ENCODE measurements at places on chromosomes 7 and 10.

- no peaks in the 10 kb centered on the region for H3K36me3 ChIP-seq
- H3K4me1 ChIP-seq, result peaks cover 4% of the 10 kb centered on the region
- H3K27ac ChIP-seq, result no peak overlapping the region
These were observed 36.7 kb downstream of the GNA12 start for GRCh38 chr7:2807460-2807844.

GRCh38 chr10:70942125-70942524 is 53.8 kb upstream of the PCBD1 start:
- no peak overlapping the region for H3K4me3 ChIP-seq
- DNase-seq, result no peak
- no peak overlapping the region for H3K27ac ChIP-seq
- H3K36me3 ChIP-seq, result no peaks in the 10 kb centered on the region
- no peaks in the 10 kb centered on the region for H3K27me3 ChIP-seq

- no peak for DNase-seq
- H3K4me3 ChIP-seq, result no peak overlapping the region
- H3K27me3 ChIP-seq, result no peaks in the 10 kb centered on the region
- H3K27ac ChIP-seq, result no peak overlapping the region
- H3K36me3 ChIP-seq, result no peaks in the 10 kb centered on the region
- H3K4me1 ChIP-seq, result no peaks in the 10 kb centered on the region
These were observed 98.7 kb downstream of the NPSR1 start for GRCh38 chr7:34756691-34757090.

GRCh38 chr10:93907059-93907458 is 13.3 kb downstream of the SLC35G1 start:
- H3K4me1 ChIP-seq, result no peaks in the 10 kb centered on the region
- no peak overlapping the region for H3K4me3 ChIP-seq
- no peak for DNase-seq
- no peaks in the 10 kb centered on the region for H3K27me3 ChIP-seq
- H3K36me3 ChIP-seq, result no peaks in the 10 kb centered on the region

DNA sequence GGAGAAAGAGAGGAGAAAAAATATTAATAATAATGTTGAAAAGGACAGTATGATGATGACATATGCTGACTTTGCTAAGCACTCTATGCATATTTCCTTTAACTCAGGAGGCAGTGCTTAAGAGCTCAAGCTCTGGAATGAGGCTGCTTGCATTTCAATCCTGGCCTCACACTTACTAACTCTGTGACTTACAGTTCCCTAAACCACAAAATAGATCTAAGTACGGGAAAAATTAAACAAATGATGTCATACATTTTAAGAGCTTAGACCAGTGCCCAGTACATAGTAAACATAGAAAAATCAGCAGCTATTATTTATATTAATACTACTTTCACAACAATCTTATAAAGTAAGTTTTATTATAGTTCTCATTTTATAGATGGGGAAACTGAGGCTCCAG is 61.3 kb downstream of the GFRA1 start:
- no peaks in the 10 kb centered on the region for H3K36me3 ChIP-seq
- H3K4me3 ChIP-seq, result no peak overlapping the region
- H3K27me3 ChIP-seq, result no peaks in the 10 kb centered on the region
- DNase-seq, result no peak
- no peaks in the 10 kb centered on the region for H3K4me1 ChIP-seq

GRCh38 chr7:107172276-107173032 is 3.7 kb downstream of the HBP1 start:
- no peak for DNase-seq
- H3K4me1 ChIP-seq, result peaks cover 3% of the 10 kb centered on the region
- no peak overlapping the region for H3K27ac ChIP-seq

- no peaks in the 10 kb centered on the region for H3K4me1 ChIP-seq
- DNase-seq, result no peak
- no peak overlapping the region for H3K27ac ChIP-seq
These were observed 79.0 kb upstream of the TMEM168 start for GRCh38 chr7:112869111-112869774.

- no peaks in the 10 kb centered on the region for H3K36me3 ChIP-seq
- no peaks in the 10 kb centered on the region for H3K27me3 ChIP-seq
- no peak overlapping the region for H3K4me3 ChIP-seq
- no peak for DNase-seq
- no peaks in the 10 kb centered on the region for H3K4me1 ChIP-seq
These were observed 622.4 kb upstream of the C7orf33 start for GRCh38 chr7:147968046-147968610.

- H3K27ac ChIP-seq, result no peak overlapping the region
- no peaks in the 10 kb centered on the region for H3K27me3 ChIP-seq
- no peak overlapping the region for H3K4me3 ChIP-seq
- DNase-seq, result no peak
- no peaks in the 10 kb centered on the region for H3K36me3 ChIP-seq
- H3K4me1 ChIP-seq, result no peaks in the 10 kb centered on the region
These were observed 14.9 kb downstream of the TMEM273 start for GRCh38 chr10:49173201-49173772.

DNA sequence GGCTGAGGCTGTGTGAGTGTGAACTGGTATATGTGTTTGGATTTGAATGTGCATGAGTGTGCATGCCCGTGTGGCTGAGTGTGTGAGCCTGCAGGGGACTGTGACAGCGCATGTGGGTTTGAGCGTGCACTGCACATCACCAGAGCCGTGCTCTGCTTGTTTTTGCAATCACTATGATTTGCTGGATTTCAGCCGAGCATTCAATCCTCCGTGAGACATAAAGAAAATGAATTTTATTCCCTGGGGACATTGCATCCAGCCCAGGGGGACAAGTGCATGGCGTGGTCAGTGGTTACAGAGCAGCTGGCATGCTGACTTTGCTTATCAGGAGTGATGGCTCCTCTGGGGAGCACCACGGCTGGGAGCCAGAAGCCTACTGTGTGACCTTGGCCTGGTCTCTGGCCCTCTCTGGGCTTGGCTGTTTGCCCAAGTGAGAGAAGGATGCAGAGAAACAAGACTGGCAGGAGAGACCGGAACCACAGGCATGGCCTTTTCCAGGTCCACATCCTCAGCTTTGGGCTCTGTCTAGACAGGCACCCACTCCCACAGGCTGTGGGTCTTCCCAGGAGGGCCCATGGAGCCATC is 160.2 kb upstream of the UNC5B start:
- no peaks in the 10 kb centered on the region for H3K4me1 ChIP-seq
- DNase-seq, result no peak
- no peak overlapping the region for H3K27ac ChIP-seq
- H3K36me3 ChIP-seq, result no peaks in the 10 kb centered on the region
- H3K27me3 ChIP-seq, result no peaks in the 10 kb centered on the region

GRCh38 chr7:89618274-89618673 is 536.0 kb upstream of the STEAP1 start:
- no peaks in the 10 kb centered on the region for H3K4me1 ChIP-seq
- no peaks in the 10 kb centered on the region for H3K27me3 ChIP-seq
- DNase-seq, result no peak
- no peaks in the 10 kb centered on the region for H3K36me3 ChIP-seq

DNA sequence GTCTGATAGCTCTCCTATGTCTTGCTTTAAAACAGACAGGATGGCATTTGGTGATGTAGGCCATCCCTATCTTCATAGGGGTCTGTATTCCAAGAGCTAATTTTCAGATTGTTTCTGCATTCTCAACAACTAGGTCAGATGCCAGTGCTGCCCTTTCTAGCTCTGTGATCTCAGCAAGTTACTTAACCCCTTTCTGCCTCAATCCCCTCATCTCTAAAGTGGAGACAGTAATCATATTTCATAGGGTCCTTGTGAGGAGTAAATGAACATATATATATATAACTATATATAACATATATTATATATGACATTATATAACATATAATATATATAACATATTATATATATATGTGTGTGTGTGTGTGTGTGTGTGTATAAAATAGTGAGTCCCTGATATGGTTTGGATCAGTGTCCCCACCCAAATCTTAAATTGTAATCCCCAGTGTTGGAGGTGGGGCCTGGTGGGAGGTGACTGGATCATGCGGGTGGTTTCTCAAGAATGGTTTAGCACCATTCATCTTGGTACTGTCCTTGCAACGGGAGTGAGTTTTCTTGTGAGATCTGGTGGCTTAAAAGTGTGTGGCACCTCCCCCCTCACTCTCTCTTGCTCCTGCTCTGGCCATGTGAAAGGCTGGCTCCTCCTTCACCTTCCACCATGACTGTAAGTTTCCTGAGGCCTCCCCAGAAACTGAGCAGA is 45.2 kb downstream of the HIPK2 start:
- H3K4me1 ChIP-seq, result peaks cover 15% of the 10 kb centered on the region
- no peak for DNase-seq
- H3K27ac ChIP-seq, result peak overlapping the region; percentile 69
- no peak overlapping the region for H3K4me3 ChIP-seq
- H3K27me3 ChIP-seq, result no peaks in the 10 kb centered on the region
- no peaks in the 10 kb centered on the region for H3K36me3 ChIP-seq

DNA sequence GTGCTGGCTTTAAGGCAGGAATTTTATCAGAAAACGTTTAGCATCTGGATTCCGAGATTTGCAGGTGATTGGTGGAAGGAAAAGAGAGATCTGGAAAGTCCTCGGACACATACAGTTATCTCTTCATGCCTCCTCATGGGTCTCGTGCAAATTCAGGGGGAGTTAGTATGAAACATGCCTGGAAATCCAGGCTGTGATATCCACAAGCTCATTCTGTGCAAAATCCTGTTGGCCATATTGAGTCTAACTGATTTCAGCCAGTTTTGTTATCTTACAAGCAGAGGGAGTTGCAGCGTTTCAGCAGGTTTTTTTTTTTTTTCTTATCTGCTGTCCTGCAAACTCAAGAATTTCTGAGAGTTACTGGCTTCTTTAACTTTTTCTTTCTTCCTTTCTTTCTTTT is 411.5 kb downstream of the GALNT17 start:
- H3K4me3 ChIP-seq, result no peak overlapping the region
- H3K27me3 ChIP-seq, result no peaks in the 10 kb centered on the region
- no peak overlapping the region for H3K27ac ChIP-seq
- no peaks in the 10 kb centered on the region for H3K36me3 ChIP-seq
- H3K4me1 ChIP-seq, result no peaks in the 10 kb centered on the region

- H3K4me3 ChIP-seq, result no peak overlapping the region
- H3K27me3 ChIP-seq, result no peaks in the 10 kb centered on the region
- DNase-seq, result no peak
- H3K36me3 ChIP-seq, result no peaks in the 10 kb centered on the region
- no peaks in the 10 kb centered on the region for H3K4me1 ChIP-seq
These were observed 69.8 kb upstream of the BAIAP2L1 start for GRCh38 chr7:98470485-98471240.

DNA sequence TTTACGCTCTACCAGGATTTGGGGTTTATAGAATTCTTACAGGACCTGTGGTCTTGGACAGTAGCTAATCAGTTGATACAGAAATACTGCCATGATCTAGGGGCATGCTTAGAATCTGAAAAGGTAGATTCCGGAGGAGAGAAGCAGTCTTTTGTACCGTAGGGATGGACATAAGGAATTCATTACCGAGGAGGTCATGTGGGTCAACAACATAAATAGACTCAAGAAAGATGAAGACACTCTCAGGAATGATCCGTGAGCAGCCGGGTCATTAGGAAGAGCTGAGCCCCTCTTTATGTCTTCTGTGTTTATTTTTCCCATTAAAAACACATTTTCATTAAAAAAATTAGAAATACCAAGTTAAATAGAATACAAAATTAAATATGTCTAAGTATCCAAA is 160.1 kb upstream of the TNS3 start:
- H3K36me3 ChIP-seq, result no peaks in the 10 kb centered on the region
- no peak overlapping the region for H3K27ac ChIP-seq
- H3K4me3 ChIP-seq, result no peak overlapping the region
- no peak for DNase-seq
- H3K4me1 ChIP-seq, result peaks cover 3% of the 10 kb centered on the region

DNA sequence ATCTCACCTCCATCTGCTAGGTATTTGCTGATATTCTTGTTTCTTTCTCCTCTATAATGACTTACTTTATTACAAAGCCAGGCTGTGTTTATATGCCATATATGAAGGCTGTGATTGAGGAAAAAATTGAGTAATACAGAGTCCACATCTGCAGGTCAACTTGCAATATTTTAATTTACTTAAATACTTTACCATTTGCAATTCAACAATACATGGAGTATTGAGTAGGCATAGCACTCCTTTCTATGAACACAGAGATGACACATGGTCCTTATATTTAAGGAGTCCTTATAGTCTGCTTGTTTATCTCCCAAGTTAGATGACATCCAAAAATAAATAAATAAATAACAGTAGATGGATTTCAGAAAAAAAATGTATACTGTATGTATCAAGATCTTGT is 96.4 kb downstream of the LRRC18 start:
- no peaks in the 10 kb centered on the region for H3K27me3 ChIP-seq
- no peak overlapping the region for H3K27ac ChIP-seq

DNA sequence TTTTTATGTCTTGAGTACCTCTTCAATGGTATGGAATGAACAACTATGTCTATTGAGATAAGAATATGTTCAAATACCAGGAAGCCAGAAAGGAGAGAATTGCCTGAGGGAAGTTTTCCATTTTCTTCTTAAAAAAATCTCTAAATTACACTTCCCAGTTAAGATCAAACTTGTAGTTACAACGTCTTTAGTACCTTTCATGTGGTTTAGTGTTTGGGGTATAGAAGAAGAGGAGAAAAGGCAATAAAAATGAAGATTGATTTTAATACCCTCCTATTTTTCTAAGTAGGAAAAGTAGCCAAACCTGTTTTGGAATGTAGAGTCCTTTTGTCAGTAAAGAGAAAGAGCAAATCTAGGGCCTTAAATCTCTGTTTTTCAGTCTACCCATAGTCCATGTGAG is 470.0 kb upstream of the SEMA3A start:
- no peaks in the 10 kb centered on the region for H3K4me1 ChIP-seq
- H3K27ac ChIP-seq, result no peak overlapping the region

GRCh38 chr10:72508033-72508432 is 117.8 kb downstream of the MICU1 start:
- H3K4me3 ChIP-seq, result no peak overlapping the region
- no peak for DNase-seq
- H3K4me1 ChIP-seq, result no peaks in the 10 kb centered on the region
- H3K27ac ChIP-seq, result no peak overlapping the region
- no peaks in the 10 kb centered on the region for H3K36me3 ChIP-seq
- no peaks in the 10 kb centered on the region for H3K27me3 ChIP-seq

DNA sequence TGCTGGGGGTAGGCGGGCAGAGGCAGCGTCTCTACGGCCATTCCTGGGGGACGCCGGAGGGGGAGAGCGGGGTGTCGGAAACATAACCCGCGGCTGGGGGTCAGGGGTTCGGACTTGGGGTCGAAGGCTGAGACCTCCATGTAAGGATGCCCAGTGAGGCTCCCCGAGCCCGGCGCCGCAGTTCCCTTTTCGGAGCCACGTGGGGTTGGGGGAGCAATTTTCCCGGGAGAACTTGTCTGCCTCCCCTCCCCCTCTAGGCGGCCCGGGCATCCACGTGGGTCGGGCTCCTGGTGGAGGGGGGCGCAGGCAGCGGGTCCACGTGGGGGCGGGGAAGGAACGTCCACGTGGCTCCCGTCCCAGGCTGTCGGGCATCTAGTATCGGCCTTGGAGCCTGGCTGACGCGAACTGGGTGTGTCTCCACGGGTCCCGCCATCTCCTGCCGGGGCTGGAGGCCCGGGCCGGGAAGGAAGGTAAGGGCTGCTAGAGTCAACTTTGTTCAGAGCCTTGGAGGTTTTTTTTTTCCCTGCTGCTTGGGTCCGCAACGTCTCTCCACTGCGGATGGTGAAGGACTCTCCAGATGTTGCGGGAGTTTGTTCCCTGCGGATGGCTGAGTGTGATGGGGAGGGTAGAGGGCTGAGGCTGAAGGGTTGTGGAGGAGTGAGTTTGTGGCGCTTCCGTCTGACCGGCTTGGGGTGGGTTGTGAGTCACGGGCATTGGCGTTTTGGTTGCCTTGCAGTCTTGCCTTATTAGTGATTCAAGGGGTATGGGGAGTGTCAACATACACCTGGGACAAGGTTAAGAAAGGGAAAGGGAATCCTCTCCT is 744 bp downstream of the PPRC1 start:
- DNase-seq, result peak; percentile 51
- H3K4me1 ChIP-seq, result peaks cover 8% of the 10 kb centered on the region
- H3K36me3 ChIP-seq, result peaks cover 9% of the 10 kb centered on the region
- H3K27ac ChIP-seq, result peak overlapping the region; percentile 83
- H3K4me3 ChIP-seq, result peak overlapping the region; percentile 93
- H3K27me3 ChIP-seq, result no peaks in the 10 kb centered on the region

Measured in prostate gland (tissue), 2 donors.